Esophagus squamous epithelium (tissue), 5 donors: ENCODE measurements at places on chromosomes 12 and 14. TPM values are rescaled to one million over a fixed set of nuclear protein-coding genes. Genes with fewer than 3 reads are reported as not detected.

Gene HSPA2
- 102 TPM for total RNA-seq

Gene RTL1
- total RNA-seq, result not detected

- DNase-seq, result no peak
These were observed 451.1 kb downstream of the PCNX1 start for GRCh38 chr14:71358209-71358931.

Gene MYRFL
- total RNA-seq, result not detected

GRCh38 chr12:90058704-90059103 lies 350.1 kb upstream of the ATP2B1 start:
- DNase-seq, result no peak

Gene TEX22
- total RNA-seq, result not detected

- DNase-seq, result no peak
These were observed 108.4 kb downstream of the GPR135 start for GRCh38 chr14:59356767-59357166.

GRCh38 chr12:12068751-12069150 lies 2.0 kb upstream of the BCL2L14 start:
- DNase-seq, result no peak
